NCI-H2081 treated with DMSO at 0.1 percent for 48 hours (cell line): ENCODE measurements at places on chromosomes 16 and 17.

GRCh38 chr17:76753061-76753961, 15.4 kb downstream of the MFSD11 start:
- no peak for DNase-seq

DNA sequence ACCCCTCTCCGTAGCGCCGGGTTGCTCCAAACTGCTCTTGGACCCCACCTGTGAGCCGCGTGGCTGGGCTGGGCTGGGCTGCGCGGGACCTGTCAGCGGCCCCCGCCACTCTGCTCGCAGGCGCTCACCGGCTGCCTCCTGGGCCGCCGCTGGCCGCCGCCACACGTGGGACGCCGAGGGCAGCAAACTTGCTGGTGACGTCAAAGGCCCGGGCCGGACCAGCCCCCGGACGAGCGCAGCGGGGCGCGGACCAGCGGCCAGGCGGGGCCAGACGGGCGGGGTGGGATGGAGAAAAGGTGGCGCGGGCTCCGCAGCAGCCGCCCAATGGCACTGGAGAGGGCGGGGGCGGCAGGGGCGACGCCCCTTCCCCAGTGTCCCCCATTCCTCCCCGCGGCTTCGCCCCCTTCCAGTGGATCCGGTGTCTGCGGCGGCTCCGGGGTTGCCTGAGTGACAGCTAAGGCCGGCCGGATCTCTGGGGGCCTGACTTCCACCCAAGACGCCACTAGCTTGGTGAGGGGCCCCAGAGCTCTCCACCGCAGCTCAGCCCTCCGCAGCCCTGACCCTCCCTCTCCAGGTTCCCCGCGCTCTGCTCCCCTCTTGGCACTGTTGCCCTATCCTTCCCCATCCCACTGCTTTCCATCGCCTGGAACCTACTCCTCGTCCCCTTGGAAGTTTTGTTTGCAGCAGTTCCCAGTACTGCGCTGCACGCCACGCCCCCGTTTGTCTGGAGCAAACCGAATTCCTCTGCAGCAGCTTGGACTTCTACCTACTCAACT, at the start of gene HS3ST3A1:
TSS of gene HS3ST3A1 (minus strand) at position 154 of the 776 bp plus-strand sequence. CDS start 800 bp downstream, outside the sequence.
- no peak for DNase-seq

GRCh38 chr16:10729104-10730048, 14.3 kb upstream of the NUBP1 start:
- DNase-seq, result no peak

GRCh38 chr16:14635395-14636165, 2.8 kb downstream of the BFAR start:
- DNase-seq, result no peak

DNA sequence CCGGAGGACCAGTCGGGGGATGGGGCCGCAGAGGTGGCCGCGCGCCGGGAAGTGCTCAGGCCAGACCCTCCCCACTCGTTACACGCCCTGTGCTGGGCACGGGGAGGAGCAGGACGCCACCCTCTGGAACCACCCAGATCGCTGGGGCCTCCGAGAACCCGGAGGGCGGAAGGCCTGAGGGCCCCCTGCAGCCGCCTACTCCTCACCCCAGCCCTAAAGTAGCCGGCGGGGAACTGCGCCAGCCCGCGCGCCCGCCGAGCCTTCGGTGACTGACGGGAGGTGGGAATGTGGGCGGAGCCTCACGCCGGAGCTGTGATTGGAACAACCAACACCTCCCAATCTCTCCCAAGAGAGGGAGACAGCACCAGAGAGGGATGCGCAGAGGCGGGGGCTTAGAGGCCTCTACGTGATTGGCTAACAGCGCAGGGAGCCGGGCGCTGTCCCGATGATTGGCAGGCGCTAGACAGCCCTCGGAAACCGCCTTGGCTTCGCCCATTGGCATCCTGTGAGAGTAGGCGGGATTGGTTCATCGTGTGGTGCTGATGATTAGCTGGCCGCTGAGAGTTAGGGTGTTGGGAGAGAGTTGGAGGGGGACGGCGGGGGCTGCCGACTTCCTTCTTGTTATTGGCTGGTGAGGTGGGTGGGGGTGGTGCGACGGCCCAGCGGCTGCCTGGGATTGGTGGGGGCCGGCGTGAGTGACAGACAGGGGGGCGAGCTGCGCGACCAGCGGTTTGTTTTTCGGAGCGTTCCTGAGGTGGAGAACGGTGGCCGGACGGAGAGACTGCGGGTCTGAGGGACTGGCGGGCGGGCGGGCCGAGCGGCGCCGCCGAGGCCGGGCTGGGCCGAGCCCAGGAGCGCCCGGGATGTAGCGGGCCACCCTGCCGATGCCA, at the start of gene MAP3K3:
TSS of gene MAP3K3 (plus strand) at position 734 of the 890 bp plus-strand sequence. CDS start 343 bp downstream, outside the sequence.
- DNase-seq, result peak; percentile 100

- no peak for DNase-seq
Measured at GRCh38 chr17:43891851-43892646, 15.3 kb downstream of the MPP2 start.

DNA sequence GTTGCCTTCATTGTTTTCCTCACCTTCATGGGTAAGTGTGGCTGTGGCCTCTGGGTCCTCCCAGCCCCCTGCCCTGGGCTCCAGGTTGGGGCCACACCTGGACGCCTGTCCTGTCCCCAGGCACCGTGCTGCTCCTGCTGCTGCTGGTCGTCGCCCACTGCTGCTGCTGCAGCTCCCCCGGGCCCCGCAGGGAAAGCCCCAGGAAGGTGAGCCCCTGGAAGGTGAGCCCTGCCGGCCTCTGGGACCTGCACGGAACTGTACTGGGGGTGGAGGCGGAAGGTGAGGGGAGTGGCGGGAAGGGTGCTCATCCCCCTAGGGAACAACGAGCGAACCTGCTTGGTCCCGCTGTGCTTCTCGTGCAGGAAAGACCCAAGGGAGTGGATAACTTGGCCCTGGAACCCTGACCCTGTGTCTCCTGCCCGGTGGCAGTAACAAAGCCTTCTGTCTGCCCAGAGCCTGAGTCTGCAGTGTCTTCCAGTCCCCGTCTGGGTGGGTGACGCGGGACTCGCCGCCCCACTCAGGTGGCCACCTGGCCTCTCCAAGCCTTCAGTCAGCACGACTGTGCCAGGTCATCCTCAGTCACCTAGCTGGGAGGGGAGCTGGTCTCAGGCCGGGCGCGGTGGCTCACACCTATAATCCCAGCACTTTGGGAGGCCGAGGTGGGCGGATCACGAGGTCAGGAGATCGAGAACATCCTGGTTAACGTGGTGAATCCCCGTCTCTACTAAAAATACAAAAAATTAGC, 831 bp downstream of the SMIM22 start:
- no peak for DNase-seq

DNA sequence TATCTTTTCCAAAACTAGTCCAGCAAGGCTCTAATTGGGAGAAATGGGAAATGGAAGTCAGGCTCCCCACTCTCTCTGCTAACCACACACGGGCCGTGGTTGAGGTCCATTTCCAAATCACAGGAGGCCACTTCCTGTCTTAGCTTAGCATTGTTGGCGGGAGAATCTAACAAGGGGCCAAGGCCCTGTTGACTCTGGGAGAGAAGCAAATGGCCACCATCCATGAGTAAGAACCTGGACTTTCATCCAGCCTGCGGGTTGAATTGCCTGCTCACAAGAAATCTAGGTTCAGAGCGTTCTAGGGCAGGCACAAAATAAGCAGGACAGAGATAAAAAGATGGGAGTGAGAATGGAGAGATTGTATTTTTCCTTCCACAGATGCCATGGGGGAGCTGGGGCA, 5.7 kb downstream of the FAM20A start:
- no peak for DNase-seq

DNA sequence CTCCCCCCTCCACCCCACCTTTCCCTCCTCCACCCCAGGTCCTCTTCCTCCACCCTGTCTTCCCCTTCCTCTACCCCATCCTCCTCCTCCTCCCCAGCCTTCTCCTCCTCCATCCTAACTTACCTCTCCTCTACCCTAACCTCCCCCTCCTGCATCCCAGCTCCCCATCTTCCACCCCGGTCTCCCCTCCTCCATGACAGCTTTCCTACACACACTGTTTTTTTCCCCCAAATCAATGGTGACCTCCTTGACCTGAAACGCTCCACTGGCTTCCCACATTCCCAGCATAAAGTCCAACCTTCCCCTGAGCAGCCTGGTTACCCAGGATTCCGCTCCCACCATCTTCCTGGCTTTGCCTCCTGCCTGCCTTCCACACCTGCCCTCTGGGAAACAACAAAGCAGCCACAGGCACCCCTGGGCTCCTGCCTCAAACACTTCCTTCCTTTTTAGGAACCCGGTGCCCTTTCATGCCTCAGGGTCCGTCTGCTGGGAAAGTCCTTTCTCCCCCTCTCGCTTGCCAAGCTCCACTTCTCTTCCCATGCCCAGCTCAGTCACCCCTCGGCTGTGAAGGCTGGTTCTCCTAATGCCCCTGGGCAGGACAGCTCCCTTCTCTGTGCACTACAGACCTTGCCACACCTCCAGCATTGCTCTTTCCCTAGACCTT, 2.1 kb downstream of the RGS9 start:
- DNase-seq, result no peak

GRCh38 chr17:19250421-19251173, 13.4 kb downstream of the EPN2 start:
- DNase-seq, result no peak

GRCh38 chr17:82647593-82648164, 565 bp downstream of the WDR45B start:
- no peak for DNase-seq

DNA sequence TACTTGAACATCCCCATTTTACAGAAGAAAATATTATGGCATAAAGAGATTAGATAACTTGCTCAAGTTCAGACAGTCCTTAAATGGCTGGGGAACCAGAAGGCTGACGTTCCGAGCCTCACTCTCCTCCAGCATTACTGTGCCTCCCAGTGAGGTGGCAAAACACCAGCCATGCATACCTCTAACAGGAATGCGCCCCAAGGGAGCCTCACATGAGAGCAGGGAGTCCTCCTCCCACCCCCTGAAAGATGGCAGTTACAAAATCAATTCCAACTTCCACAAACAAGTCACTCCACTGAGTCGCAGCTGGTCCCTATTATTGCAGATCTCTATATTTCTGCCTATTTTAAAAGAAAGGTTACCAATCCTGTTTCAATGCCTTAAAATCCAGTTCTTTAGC, 55.5 kb downstream of the ANKFY1 start:
- no peak for DNase-seq

- no peak for DNase-seq
Measured at GRCh38 chr16:63960321-63960720, 1161.5 kb downstream of the CDH11 start.

- no peak for DNase-seq
Measured at GRCh38 chr17:62405451-62405850, 18.2 kb upstream of the METTL2A start.

- no peak for DNase-seq
Measured at GRCh38 chr16:69927056-69927757, 23.9 kb upstream of the CLEC18A start.

GRCh38 chr17:59415397-59415796, 83.9 kb downstream of the YPEL2 start:
- no peak for DNase-seq

- DNase-seq, result no peak
Measured at GRCh38 chr17:76996741-76997694, 128.8 kb downstream of the MGAT5B start.

- DNase-seq, result peak; percentile 68
Measured at GRCh38 chr17:67672592-67673335, 45.0 kb upstream of the NOL11 start.

- DNase-seq, result no peak
Measured at GRCh38 chr16:70752426-70752825, 48.5 kb downstream of the VAC14 start.

- no peak for DNase-seq
Measured at GRCh38 chr17:53659181-53659580, 163.5 kb upstream of the KIF2B start.

DNA sequence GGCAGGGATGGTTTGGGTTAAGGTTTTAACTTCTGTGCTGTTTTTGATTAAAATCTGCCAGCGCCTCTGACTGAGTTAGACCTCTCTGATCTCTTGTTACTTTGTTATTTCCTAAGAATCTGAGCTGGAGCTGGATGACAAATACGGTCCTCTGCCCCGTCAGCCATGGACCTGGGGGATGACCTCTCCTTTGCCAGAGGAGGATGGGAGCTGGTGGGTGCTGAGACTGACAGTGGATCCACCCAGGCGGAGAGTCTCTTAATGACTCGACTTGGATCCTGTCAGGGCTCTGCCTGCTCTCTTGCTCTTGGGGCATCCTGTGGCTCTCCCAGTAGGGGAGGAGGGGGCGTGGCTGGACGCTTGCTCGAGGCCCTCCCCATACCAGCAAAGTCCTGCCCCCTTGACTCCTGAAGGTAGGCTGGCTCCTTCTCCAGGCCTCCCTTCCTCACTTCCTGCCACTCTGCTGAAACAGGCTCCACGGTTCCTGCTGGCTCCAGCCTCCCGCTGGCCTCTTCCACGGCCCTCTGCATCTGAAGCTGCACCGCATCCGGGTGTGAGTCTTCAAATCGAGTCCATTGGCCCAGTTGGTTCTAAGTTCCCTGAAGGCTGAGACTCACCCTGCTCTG, 24.8 kb upstream of the MAP3K14 start:
- no peak for DNase-seq

DNA sequence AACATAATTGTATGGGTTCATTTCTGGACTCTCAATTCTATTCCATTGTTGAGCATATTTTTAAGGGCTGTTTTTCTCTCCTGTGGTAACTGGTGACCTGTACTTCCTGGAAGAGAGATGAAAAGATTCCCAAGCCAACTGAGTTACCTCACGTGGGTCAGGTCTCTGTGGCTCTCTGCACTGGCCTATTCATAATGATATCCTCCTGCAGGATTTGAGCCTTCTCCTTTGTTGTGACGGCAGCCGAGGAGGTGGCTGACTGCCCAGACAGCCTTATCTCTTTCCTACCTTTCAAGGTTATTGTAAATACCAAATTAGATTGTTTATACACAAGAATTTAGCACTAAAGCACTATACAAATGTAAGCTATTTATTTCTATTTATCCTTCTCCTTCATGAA, 2.7 kb upstream of the ACE start:
- DNase-seq, result no peak

- no peak for DNase-seq
Measured at GRCh38 chr17:12342161-12342560, 321.5 kb downstream of the MAP2K4 start.

GRCh38 chr17:19762515-19762961, 14.4 kb upstream of the ALDH3A1 start:
- no peak for DNase-seq

DNA sequence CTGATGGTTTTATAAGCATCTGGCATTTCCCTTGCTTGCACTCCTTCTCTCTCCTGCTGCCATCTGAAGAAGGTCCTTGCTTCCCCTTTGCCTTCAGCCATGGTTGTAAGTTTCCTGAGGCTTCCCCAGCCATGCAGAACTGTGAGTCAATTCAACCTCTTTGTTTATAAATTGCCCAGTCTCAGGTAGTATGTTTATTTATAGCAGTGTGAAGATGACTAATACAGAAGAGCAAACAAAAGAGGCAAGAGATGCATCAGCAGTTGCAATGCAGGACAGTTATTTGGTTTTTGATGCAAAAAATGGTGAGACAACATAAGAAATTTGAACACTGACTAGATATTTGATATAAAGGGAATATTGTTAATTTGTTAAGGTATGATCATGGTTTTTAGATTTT, 16.8 kb downstream of the TMEM100 start:
- DNase-seq, result no peak

- DNase-seq, result no peak
Measured at GRCh38 chr17:80772906-80773242, 218.8 kb upstream of the CHMP6 start.

DNA sequence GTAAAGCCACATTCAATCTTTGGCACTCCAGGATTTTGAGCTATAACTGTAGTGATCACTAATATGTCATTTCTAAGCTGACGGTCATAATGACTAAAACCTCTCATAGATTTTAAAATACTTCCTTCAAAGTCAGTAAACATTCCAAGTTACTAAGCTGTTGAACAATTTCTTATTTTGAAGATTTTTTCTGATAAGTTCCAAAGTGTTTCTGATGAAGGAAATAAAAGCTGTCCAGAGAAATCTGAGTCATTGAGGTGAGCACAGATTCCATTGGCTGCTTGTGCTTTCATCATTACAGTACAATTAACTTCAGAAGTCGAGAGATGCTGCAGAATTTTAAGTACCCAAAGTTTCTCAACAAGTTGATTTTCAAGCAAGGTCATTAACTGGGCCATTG, 23.9 kb downstream of the NLRC5 start:
- no peak for DNase-seq
